ENCODE measurements at places on chromosomes 5 and 9. TPM values are rescaled to one million over a fixed set of nuclear protein-coding genes. Genes with fewer than 3 reads are reported as not detected.

The KLHL9 gene
- total RNA-seq = 0.13 TPM

The FAT2 gene
- not detected for total RNA-seq

The SLC46A2 gene
- not detected for total RNA-seq

The RMI1 gene
- total RNA-seq = 15.7 TPM

The UGT3A1 gene
- total RNA-seq = not detected

The NUTM2F gene
- total RNA-seq = not detected

The HMCN2 gene
- total RNA-seq = not detected

The F2RL1 gene
- total RNA-seq = 0.27 TPM

The TRIM52 gene
- 14.2 TPM for total RNA-seq

The GRIA1 gene
- total RNA-seq = not detected

DNA sequence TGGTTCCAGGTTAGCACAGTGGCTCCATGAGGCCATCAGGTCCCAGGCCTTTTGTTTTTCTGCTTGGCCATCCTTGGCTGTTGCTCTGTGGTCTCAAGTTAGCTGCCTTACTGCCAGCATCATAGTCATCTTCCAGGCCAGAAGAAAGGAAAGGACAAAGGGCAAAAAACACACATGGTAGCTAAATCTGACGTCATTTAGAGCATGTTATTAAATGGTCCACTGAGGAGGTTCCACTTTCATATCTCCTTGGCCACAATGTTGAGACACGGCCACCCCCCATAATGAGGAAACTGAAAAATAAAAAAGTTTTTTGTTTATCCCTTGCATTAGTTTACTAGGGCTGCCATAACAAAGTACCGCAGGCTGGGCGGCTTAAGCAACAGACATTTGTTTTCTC lies 106.4 kb upstream of the NIPBL start:
- no peak overlapping the region for H3K4me3 ChIP-seq
- DNase-seq = no peak
- no peaks in the 10 kb centered on the region for H3K4me1 ChIP-seq

GRCh38 chr5:67000794-67001475 lies 195.7 kb downstream of the CD180 start:
- DNase-seq = no peak
- H3K36me3 ChIP-seq = no peaks in the 10 kb centered on the region
- H3K4me3 ChIP-seq = no peak overlapping the region
- peaks cover 6% of the 10 kb centered on the region for H3K4me1 ChIP-seq
- no peaks in the 10 kb centered on the region for H3K27me3 ChIP-seq

DNA sequence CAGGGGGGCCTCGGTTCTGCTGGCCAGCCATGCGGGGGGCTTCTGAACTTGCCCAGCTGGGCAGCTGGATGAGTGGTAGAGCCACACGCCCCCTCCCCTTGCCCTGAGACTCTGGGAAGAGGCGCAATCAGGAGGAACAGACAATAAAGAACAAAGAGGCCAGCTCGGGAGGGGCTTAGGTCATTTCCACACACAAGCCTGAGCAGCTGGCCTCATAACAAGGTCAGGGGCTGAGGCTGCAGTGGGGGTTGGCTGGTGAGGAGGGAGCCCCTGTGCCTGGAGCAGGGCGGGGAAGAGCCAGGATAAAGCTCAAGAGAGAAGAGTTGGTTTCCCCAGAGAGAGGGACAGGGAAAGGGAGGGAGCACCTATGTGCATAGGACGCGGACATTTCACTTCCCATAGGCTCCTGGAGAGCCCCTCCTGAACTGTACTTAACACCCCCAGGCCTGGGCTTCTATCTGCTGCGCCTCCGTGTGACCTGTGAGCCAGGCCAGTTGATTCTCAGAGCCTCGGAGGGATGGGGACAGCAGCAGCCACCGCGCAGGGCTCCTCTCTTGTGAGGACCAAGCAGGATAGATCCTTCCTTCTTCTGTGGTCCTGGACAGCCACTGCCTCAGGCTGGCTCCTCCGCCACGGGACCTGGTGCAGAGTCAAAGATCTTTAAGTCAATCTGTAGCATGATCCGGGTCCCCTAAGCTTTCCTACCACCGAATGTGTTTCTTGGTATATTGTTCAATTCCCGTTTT lies 75.3 kb upstream of the GGTA1 start:
- H3K27me3 ChIP-seq = peaks cover 3% of the 10 kb centered on the region
- DNase-seq = no peak
- H3K4me1 ChIP-seq = no peaks in the 10 kb centered on the region
- no peak overlapping the region for H3K27ac ChIP-seq
- H3K4me3 ChIP-seq = no peak overlapping the region

- H3K4me3 ChIP-seq = no peak overlapping the region
- H3K27ac ChIP-seq = no peak overlapping the region
- H3K36me3 ChIP-seq = no peaks in the 10 kb centered on the region
- no peaks in the 10 kb centered on the region for H3K4me1 ChIP-seq
- no peaks in the 10 kb centered on the region for H3K27me3 ChIP-seq
Measured at GRCh38 chr9:87256973-87257372, 240.7 kb upstream of the DAPK1 start.

GRCh38 chr9:115262952-115263351 lies 145.0 kb upstream of the TNC start:
- no peak overlapping the region for H3K4me3 ChIP-seq
- no peak for DNase-seq
- H3K27me3 ChIP-seq = no peaks in the 10 kb centered on the region

DNA sequence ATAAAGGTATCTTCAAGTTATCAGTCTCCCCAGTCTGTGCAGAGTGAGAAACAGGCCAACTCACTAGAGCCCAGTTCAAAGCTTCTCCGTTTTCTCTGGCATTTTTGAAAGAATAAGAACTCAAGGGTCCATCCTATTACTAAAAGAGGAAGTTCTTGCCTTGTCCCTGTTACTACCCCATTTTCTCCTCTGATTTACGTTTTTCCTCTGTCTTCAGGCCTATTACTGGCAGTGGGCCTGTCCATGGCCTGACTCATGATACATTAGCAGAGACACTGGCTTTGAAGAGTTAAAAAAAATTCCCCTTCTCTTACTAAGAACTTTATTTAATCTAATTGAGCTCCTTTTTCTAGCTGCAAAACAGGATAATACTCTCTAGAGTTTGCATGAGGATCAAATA lies 624.0 kb upstream of the KLF4 start:
- no peak overlapping the region for H3K4me3 ChIP-seq
- DNase-seq = no peak
- peaks cover 31% of the 10 kb centered on the region for H3K4me1 ChIP-seq
- no peak overlapping the region for H3K27ac ChIP-seq

GRCh38 chr9:101674165-101674564 lies 64.3 kb downstream of the GRIN3A start:
- no peaks in the 10 kb centered on the region for H3K4me1 ChIP-seq
- H3K36me3 ChIP-seq = no peaks in the 10 kb centered on the region
- no peak overlapping the region for H3K27ac ChIP-seq
- no peak overlapping the region for H3K4me3 ChIP-seq

- peak overlapping the region; percentile 95 for H3K27ac ChIP-seq
- peaks cover 27% of the 10 kb centered on the region for H3K36me3 ChIP-seq
- H3K4me1 ChIP-seq = peaks cover 6% of the 10 kb centered on the region
- H3K27me3 ChIP-seq = no peaks in the 10 kb centered on the region
- peak overlapping the region; percentile 75 for H3K4me3 ChIP-seq
- no peak for DNase-seq
Measured at GRCh38 chr9:124939944-124940343, 939 bp downstream of the GOLGA1 start.

- no peak overlapping the region for H3K27ac ChIP-seq
- H3K27me3 ChIP-seq = peaks cover 38% of the 10 kb centered on the region
- no peak overlapping the region for H3K4me3 ChIP-seq
- H3K36me3 ChIP-seq = no peaks in the 10 kb centered on the region
- no peak for DNase-seq
Measured at GRCh38 chr5:171589461-171589860, 170.0 kb downstream of the FGF18 start.

GRCh38 chr5:175652741-175653663 lies 4.9 kb upstream of the HRH2 start:
- H3K27me3 ChIP-seq = peaks cover 5% of the 10 kb centered on the region
- H3K4me3 ChIP-seq = no peak overlapping the region
- H3K27ac ChIP-seq = no peak overlapping the region
- no peaks in the 10 kb centered on the region for H3K36me3 ChIP-seq
- DNase-seq = no peak

DNA sequence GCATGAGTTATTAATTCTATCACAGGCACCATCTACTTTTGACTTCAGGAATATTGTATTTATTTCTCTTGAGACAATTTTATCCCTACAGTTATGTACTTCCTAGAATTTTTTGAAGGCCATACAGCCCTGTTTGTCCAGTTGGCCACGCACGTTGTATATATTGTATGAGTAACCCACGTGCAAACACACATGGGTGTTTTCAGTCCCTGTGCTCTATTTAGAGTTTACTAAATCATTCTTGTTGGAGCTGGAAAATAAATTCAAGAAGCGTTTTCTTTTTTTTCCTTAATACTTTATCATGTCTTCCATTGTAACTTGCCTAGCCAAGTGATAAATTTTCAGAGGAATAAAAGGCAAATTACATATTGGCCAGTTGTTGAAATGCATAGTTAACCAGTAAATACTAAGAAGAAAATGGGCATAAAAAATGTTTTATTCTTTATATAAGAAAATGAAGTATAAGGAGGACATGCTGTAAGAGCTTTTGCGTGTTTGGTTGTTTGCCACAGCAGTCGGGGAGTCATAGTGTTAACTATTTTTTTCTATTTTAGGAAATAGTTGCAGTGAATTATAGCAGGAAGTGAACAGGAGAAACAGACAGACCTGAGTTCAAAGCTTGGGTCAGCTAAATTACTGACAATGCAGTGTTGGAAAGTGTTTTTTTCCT lies 86.4 kb upstream of the MINAR2 start:
- no peak for DNase-seq
- no peaks in the 10 kb centered on the region for H3K36me3 ChIP-seq
- H3K27ac ChIP-seq = no peak overlapping the region
- no peaks in the 10 kb centered on the region for H3K4me1 ChIP-seq

- no peaks in the 10 kb centered on the region for H3K36me3 ChIP-seq
- H3K27ac ChIP-seq = no peak overlapping the region
- peak; percentile 24 for DNase-seq
Measured at GRCh38 chr9:131334629-131335367, 45.3 kb downstream of the PLPP7 start.

DNA sequence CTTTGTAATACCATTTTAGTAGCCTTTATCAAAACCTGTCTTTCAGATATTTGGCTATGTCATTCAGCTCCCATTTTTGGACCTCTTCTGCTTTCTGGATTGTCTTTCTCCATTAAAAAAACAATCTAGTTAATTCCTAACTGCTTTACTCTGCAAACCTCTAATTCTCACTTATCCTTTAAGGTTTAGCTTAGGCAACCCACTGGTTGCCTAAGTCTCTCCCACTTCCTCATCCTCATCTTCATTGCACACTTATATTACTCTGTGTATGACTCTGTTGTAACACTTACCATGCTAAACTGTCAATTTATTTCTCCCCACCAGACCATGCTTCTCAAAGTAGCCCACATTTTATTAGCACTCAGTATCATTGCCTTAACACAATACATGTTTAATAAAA lies 205.0 kb upstream of the DMRTA1 start:
- no peak for DNase-seq
- no peak overlapping the region for H3K27ac ChIP-seq
- no peaks in the 10 kb centered on the region for H3K36me3 ChIP-seq

DNA sequence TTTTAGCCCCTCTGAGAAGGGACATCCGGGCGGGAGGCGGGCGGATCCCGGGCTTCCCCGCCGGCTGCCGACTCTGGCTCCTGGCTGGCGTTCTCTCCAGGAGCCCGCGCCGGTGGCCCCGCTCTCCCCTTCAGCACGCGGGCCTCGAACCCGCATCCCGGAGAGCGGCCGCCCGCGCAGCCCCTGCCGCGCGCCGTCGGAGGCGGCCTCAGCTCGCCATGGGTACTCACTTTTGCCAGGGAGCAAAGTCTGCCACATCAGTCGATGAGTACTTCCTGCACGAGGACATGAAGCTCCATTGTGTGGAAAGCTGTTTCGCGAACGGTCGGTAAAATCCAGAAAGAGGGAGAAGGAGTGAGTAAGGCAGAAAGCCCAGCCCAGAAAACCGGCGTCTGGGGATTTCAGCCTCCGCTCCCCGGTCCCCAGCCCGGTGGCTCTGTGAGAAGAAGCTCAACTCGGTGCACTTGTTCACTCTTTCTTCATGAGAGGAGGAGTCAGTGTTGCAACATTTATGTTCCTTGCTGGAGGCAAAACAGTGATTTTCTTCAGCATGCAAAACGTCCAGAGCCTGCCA lies at the start of gene PRLR:
TSS of gene PRLR (minus strand) at position 450 of the 574 bp plus-strand sequence. CDS start 140,867 bp downstream, outside the sequence.
- no peak within 1 kb of the TSS for H3K27ac ChIP-seq
- H3K27me3 ChIP-seq = peaks cover 12% of the 10 kb centered on the region
- H3K4me1 ChIP-seq = peaks cover 4% of the 10 kb centered on the region
- DNase-seq = no peak

GRCh38 chr5:75167345-75167744 lies 69.3 kb downstream of the ANKRD31 start:
- H3K27me3 ChIP-seq = no peaks in the 10 kb centered on the region
- DNase-seq = peak; percentile 6
- no peaks in the 10 kb centered on the region for H3K4me1 ChIP-seq
- H3K36me3 ChIP-seq = no peaks in the 10 kb centered on the region

DNA sequence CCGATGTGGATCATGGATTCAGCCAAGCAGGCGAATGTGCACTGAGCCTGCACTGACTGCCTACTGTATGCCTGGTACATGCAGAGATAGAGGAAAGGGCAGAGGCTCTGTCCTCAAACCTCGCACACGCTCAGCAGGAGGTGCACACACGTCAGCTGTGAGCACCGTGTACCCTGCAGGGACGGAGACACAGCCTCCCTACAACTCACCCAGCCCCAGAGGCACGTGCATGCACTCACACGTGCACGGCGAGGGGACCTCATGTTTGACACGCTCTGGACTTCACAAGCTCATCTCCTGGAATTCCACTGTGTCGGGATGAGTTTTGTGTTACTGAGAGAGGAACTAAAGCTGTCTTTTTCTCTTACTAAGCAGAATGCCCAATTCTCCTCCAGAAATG lies 48.4 kb downstream of the IRX2 start:
- no peaks in the 10 kb centered on the region for H3K36me3 ChIP-seq
- no peak for DNase-seq
- H3K27me3 ChIP-seq = peaks cover 72% of the 10 kb centered on the region
- H3K4me1 ChIP-seq = no peaks in the 10 kb centered on the region
- no peak overlapping the region for H3K27ac ChIP-seq
- no peak overlapping the region for H3K4me3 ChIP-seq

- DNase-seq = no peak
- peaks cover 5% of the 10 kb centered on the region for H3K27me3 ChIP-seq
- no peak overlapping the region for H3K27ac ChIP-seq
- no peaks in the 10 kb centered on the region for H3K4me1 ChIP-seq
- H3K36me3 ChIP-seq = no peaks in the 10 kb centered on the region
- H3K4me3 ChIP-seq = no peak overlapping the region
Measured at GRCh38 chr5:96157077-96157780, 195.6 kb upstream of the ELL2 start.

All from K562 (cell line).